ENCODE measurements at places on chromosomes 5 and 9.

- H3K27ac ChIP-seq, result no peak overlapping the region
- H3K4me3 ChIP-seq, result no peak overlapping the region
- no peaks in the 10 kb centered on the region for H3K27me3 ChIP-seq
- no peak for DNase-seq
- H3K4me1 ChIP-seq, result peaks cover 5% of the 10 kb centered on the region
- no peaks in the 10 kb centered on the region for H3K36me3 ChIP-seq
Measured at GRCh38 chr9:4674783-4675182, 4.6 kb upstream of the CDC37L1 start.

DNA sequence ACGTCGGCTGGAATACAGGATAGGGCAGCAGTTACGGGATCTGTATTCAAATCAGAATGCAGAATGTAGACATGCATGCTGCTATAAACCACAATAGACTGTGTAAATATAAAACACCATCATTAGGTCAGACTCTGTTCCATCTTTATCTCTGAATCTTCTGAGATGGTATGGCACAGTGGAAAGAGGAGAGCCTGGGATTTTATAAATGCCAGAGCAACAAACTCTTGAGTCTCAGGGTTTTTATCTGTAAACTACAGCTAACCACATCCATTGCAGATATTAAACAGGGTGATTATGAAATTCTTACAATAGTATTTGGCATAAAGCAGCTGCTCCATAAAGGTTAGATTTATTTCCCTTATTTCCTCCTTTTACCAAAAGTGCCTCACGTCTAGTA lies 108.7 kb downstream of the ZDHHC21 start:
- H3K4me3 ChIP-seq, result no peak overlapping the region
- no peaks in the 10 kb centered on the region for H3K4me1 ChIP-seq
- no peaks in the 10 kb centered on the region for H3K36me3 ChIP-seq
- no peak for DNase-seq
- no peaks in the 10 kb centered on the region for H3K27me3 ChIP-seq
- no peak overlapping the region for H3K27ac ChIP-seq

DNA sequence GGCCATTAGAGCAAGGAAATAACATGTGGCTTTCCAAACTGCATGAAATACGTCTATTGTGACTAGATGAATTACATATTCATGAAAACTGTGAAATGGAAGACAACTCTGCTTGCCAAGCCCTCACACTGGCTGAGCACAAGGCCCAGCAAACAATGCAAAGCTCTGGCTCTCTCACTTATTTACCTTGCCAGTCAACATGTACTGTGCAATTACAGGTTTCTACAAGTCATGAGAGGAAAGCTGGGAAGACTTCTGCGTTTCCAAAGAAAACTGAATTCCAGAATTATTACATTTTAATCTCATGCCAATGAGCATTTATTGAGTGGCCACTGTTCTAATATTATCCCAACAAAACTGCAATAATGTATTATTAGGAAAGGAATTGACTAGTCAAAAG lies 12.1 kb upstream of the C5orf63 start:
- H3K4me3 ChIP-seq, result no peak overlapping the region
- no peak for DNase-seq
- H3K27me3 ChIP-seq, result no peaks in the 10 kb centered on the region
- H3K36me3 ChIP-seq, result no peaks in the 10 kb centered on the region
- H3K4me1 ChIP-seq, result peaks cover 4% of the 10 kb centered on the region
- H3K27ac ChIP-seq, result no peak overlapping the region

GRCh38 chr5:92927291-92927778 lies 653.7 kb downstream of the NR2F1-AS1 start:
- H3K4me3 ChIP-seq, result no peak overlapping the region
- no peaks in the 10 kb centered on the region for H3K4me1 ChIP-seq
- H3K27me3 ChIP-seq, result no peaks in the 10 kb centered on the region
- no peak for DNase-seq
- no peaks in the 10 kb centered on the region for H3K36me3 ChIP-seq

DNA sequence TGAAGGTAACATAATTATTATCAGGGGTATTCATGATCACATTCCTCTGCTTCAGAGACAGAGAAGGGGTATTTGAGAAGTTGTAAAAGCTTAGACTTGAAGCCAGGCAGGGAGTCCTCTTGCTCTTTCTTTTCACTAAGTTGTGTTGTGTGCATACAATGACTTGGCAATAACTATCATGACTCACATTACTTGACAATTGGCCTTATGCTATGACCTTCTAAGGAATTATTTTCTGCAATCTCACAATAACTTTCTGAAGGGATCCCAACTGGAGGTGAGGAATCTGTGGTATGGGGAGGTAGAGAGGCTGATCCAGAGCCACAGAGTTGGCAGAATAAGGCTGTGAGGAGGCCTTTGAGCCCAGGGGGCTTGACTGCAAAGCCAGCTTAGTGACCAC lies 622.3 kb downstream of the MTRR start:
- no peaks in the 10 kb centered on the region for H3K27me3 ChIP-seq
- no peak overlapping the region for H3K4me3 ChIP-seq
- no peaks in the 10 kb centered on the region for H3K4me1 ChIP-seq
- no peak for DNase-seq
- H3K27ac ChIP-seq, result no peak overlapping the region

GRCh38 chr9:84808416-84808815 lies 138.9 kb downstream of the NTRK2 start:
- no peaks in the 10 kb centered on the region for H3K4me1 ChIP-seq
- H3K36me3 ChIP-seq, result no peaks in the 10 kb centered on the region
- H3K4me3 ChIP-seq, result no peak overlapping the region

DNA sequence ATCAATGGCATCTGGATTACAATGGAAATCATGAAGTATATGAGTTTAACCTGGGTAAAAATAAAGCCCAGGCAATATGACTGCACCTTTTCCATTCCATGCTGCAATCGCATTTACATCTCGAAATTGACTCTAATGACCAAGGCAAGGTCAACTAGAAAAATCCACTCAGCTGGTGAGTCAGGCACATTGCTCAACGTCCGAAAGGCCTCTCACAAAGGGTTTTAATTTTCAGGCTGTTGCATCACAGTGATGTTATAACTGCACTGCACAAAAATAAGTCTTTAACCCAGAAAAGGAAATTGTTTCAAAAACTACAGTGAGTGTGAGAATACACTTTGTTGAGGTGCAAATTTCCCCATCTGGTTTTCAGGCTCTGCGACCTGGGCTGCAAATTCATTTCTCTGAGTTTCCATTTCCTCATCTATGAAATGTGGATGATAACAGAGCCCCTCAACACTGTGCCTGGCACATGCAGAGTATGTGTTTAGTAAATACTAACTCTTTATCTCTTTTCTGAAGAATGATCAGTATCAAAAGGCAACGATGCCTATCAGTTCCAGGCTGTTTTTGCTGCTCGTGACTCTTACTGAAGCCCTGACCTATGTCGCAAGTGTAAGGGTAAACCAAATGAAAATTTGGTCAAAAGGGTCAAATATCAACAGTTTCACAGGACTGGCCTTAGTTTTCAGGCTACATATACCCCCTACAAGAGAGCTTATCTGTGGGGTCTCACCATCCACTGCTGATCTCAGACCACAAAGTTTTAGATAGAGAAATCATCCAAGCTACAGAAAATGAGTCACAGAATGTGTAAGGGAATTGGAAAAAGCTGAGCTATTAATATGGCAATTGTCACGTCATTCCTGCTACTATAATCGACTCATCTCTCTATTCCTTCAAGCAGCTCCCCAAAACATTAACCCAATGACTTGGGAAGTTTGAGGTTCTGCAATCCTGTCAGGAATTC lies 4.1 kb downstream of the NFIL3 start:
- H3K27ac ChIP-seq, result no peak overlapping the region
- peaks cover 21% of the 10 kb centered on the region for H3K27me3 ChIP-seq
- H3K4me3 ChIP-seq, result no peak overlapping the region
- peaks cover 9% of the 10 kb centered on the region for H3K4me1 ChIP-seq

- no peaks in the 10 kb centered on the region for H3K36me3 ChIP-seq
- H3K4me3 ChIP-seq, result no peak overlapping the region
Measured at GRCh38 chr5:38008198-38008597, 168.4 kb upstream of the GDNF start.

DNA sequence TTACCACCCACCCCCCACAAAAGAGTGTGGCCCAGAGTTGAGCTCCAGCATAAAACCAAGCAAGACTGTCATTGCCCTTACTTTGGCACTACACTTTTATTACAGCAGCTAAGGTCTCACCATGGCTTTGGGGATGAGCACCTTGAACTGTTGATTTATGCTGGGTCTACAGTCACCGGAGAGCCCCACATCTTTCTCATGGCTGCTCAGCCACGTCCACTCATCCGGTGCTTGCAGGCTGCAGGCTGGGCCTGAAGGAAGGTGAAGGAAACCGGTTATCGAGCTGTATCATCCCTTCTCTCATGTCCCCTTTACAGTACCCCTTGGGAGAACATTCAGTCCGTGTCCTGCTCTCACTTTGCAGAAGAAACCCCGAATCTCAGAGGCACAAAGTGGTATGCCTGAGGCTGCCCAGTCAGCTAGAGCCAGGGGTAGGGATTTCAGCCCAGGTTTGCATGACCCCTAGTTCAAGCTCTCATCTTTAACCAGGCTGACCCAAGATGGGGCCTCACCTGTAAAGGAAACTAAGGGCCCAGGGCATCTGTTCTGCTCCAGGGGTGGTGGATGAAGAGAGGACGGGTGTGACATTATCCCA lies 11.6 kb downstream of the TMOD1 start:
- no peaks in the 10 kb centered on the region for H3K36me3 ChIP-seq
- no peak overlapping the region for H3K4me3 ChIP-seq
- H3K4me1 ChIP-seq, result no peaks in the 10 kb centered on the region
- H3K27ac ChIP-seq, result no peak overlapping the region
- no peak for DNase-seq

DNA sequence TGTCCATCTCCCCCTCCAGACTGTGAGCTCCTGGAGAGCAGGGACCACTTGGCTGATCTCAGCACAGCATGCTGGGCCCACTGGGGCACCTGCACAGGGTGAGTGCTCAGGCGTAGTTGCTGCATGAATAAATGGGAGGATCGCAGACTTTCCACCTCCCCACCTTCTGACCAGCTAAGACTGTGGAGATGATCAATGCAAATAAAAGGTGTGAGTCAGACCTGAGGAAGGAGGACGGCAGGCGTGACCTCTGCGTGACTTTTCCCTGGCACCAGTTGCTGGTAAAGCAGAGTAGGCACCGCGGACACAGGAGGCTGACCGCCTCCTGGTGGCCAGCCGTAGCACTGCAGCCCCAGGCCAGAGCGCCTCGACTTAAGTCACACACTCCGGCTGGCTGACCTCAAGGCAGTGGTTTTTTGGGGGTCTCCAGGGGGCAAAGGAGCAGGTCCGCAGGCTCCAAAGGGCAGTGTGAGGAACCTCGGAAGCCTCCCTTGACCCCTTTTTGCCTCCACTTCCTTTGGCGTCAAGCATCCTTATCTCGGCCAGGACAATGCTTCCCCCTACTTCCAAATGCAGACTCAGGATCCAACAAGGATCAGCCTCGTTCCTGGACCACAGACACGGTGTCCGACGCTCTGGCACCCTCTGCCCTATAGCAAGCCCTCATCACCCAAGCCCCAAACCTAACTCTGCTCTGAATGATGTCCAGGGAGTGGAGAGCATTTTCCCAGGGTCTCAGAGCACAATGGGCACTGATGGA lies 12.7 kb upstream of the TDRD7 start:
- peaks cover 3% of the 10 kb centered on the region for H3K4me1 ChIP-seq
- no peak overlapping the region for H3K4me3 ChIP-seq
- no peaks in the 10 kb centered on the region for H3K36me3 ChIP-seq
- peaks cover 4% of the 10 kb centered on the region for H3K27me3 ChIP-seq

- no peaks in the 10 kb centered on the region for H3K27me3 ChIP-seq
- no peak overlapping the region for H3K4me3 ChIP-seq
- peaks cover 8% of the 10 kb centered on the region for H3K4me1 ChIP-seq
- DNase-seq, result no peak
- no peaks in the 10 kb centered on the region for H3K36me3 ChIP-seq
- H3K27ac ChIP-seq, result no peak overlapping the region
Measured at GRCh38 chr5:127076315-127077129, 3.2 kb upstream of the C5orf63 start.

- H3K27me3 ChIP-seq, result no peaks in the 10 kb centered on the region
- no peak for DNase-seq
- no peaks in the 10 kb centered on the region for H3K36me3 ChIP-seq
Measured at GRCh38 chr5:97006454-97007060, 70.7 kb downstream of the LNPEP start.

DNA sequence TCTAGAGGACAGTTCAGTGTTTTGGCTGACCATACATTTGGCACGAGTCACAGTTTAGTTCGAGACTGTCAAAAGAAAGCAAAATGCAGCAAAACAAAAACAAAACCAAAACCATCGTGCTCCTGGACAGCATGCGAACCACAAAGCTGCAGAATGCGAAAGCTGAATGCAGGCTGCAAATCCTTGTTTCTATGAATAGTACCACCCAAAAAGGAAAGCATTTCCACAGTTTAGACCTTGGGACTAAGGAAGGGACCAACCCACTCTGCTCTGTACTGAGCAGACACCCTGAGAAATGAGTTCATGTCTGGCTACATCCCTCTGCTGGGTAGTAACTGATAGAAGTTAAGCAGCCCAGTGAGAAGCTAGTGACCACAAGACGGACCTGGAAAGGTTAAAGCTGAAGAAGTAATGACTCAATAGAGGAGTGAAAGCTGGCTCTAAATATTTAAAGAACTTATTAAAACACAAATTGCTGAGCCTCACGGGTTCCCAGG lies 3.9 kb downstream of the GCNT4 start:
- H3K27ac ChIP-seq, result no peak overlapping the region
- no peaks in the 10 kb centered on the region for H3K27me3 ChIP-seq
- H3K36me3 ChIP-seq, result no peaks in the 10 kb centered on the region
- no peak overlapping the region for H3K4me3 ChIP-seq
- DNase-seq, result no peak

DNA sequence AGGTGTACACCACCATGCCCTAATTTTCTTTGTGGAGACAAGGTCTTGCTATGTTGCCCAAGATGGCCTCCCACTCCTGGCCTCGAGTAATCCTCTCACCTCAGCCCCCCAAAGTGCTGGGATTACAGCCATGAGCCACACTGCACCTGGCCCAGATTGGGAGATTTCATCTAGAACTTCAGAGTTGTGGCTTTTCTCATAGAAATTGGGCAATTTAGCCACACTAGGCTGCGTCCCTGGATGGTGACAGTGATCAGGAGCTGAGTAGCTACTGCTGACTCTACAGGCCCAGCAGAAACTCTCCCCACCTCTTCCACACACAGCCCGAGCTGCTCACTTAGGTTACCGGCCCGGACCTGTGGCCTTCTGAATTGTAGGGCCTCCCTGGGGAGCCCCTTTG lies 7.7 kb downstream of the PFN3 start:
- peaks cover 37% of the 10 kb centered on the region for H3K4me1 ChIP-seq
- no peaks in the 10 kb centered on the region for H3K36me3 ChIP-seq
- DNase-seq, result no peak
- no peaks in the 10 kb centered on the region for H3K27me3 ChIP-seq
- no peak overlapping the region for H3K27ac ChIP-seq

GRCh38 chr9:114207845-114208244 lies 52.5 kb downstream of the COL27A1 start:
- H3K27ac ChIP-seq, result no peak overlapping the region
- H3K27me3 ChIP-seq, result no peaks in the 10 kb centered on the region
- no peaks in the 10 kb centered on the region for H3K36me3 ChIP-seq
- H3K4me1 ChIP-seq, result no peaks in the 10 kb centered on the region

- DNase-seq, result no peak
- no peak overlapping the region for H3K27ac ChIP-seq
- H3K4me1 ChIP-seq, result no peaks in the 10 kb centered on the region
- no peaks in the 10 kb centered on the region for H3K27me3 ChIP-seq
- H3K4me3 ChIP-seq, result no peak overlapping the region
Measured at GRCh38 chr5:156595132-156595787, 254.8 kb upstream of the PPP1R2B start.

Data from T-cell (primary cell).